ENCODE measurements at places on chromosomes 5 and 9.
A peak's percentile ranks its signal among the peaks of the same experiment; 100 is the strongest.

GRCh38 chr5:117856713-117857112 lies 1131.6 kb downstream of the DTWD2 start:
- DNase-seq: no peak

DNA sequence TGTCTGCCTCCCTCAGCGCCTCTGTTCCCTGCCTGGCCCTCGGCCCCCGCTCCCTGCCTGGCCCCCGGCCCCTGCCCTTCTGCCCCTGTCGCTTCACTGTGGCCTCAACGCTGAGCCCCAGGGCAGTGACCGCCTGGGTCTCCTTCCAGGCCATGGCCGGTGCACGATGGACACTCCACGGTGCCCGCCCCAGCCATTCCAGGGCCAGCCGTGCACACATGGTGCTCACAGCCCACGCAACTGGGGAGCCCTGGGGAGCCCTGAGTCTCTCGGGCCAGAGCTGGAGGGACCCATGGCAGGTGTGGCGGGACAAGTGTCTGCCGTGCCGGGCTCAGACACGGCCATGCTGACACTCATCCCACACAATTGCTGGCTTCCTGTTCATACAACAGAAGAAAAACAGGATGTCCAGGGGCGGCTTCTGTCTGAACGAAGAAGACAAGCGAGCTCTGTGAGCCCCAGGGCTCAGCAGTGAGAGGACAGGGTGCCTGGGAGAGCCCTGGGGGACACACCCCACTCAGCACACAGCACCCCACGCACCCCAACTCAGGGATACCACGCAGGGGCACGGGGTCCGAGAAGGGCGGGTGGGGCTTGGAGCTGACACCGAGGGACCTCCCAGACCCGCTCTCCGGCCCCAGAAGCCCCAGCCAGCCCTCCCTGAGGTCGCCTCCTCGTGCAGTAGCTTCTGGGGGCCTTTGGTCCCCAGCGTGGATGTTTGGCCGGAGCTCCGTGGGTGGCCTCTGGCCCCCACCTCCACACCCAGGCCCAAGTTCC lies 35.7 kb downstream of the EXD3 start:
- DNase-seq: peak; percentile 61

GRCh38 chr9:4315582-4316215 lies 15.8 kb upstream of the GLIS3 start:
- DNase-seq: peak; percentile 65

DNA sequence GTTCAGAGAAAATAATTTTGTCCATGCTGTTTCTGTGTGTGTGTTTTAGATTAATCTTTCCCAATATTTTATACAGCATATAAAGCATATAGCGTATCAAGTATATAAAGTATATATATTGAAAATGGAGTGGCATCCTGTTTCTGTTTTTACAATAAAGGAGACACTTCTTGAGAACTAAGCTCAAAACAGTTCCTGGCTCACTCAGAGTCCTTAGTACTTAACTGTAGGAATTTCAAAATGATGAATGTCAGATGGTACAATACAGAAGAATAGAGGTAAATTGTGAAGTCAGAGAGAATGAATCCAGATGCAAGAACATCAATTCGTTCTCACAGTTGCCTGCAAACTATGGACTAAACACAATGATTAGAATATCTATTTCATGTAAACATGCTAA lies 68.7 kb upstream of the TAS2R1 start:
- no peak for DNase-seq

DNA sequence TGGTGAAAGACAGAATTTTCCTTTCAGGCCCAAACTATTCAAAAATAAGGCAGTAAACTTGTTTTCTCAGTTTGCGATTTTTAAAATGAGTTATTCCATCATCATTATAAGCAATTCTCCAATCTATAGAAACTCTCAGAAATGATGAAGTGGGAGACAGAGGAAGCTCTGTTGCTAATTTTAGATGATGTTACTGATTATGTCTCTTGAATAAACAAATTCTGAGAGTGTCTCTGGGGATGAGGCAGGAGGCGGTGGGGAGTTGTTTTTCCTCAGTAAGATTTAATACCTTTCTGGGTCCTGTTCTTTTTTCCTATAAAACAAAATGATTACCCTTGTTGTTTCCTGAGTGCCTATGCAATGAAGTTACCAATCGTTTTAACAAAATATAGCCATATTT lies 43.9 kb upstream of the TEX48 start:
- no peak for DNase-seq

DNA sequence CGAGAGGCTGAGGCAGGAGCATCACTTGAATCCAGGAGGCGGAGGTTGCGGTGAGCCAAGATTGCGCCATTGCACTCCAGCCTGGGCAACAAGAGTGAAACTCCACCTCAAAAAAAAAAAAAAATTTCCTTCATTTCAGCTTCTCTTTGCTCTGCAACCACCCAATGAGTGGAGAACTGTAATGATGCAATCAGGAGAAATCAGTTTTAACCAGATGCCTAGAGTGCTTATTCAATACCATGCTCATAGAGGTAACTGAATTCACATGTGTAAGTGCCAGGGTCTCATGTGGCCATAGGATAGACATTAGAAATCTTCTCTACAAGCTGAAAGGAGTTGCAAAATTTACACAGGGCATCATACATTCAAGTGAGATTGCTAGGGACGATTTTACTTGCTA lies 70.6 kb downstream of the HMHB1 start:
- DNase-seq: no peak

DNA sequence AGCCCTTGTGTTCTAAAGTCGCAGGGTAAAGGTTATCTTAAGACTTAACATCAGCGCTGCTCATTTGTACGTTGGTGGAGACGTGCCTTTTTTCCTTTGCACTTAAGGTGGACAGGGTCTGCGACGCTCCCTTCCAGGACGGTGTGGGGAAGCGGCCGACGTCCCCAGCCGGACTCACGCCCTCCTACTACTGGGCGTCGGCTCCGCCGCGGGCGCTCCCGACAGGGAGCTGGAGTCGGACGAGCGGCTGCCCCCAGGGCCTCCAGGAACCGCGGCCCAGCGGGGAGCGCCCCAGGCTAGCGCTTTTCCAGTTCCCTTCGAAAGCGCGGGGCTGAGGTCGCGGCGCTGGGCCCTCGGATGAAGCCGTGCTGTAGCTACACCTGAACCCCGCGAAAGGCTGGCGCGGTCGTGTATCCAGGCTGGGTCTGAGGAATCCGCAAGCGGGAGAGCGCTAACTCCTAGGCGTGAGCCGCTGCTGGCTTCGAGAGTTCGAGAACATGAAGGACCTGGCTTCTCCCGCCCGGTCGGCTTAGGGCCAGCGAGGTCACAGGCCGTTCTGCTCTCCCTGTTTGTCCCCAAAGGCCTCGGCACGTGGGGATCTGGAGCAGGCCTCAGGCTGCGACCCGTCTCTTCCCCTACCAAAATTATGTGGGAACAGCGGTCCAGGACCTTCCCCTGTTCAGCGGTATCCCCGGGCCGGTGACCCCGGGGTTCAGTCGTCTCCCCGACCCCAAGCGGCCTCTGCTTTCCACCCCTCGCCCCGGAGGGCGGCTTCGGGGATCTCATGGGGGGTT lies 3.8 kb upstream of the DMRT3 start:
- no peak for DNase-seq

- DNase-seq: no peak
Observed at GRCh38 chr5:169242849-169243186, 58.1 kb downstream of the SLIT3 start.

GRCh38 chr5:16120579-16120978 lies 59.0 kb downstream of the MARCHF11 start:
- no peak for DNase-seq

DNA sequence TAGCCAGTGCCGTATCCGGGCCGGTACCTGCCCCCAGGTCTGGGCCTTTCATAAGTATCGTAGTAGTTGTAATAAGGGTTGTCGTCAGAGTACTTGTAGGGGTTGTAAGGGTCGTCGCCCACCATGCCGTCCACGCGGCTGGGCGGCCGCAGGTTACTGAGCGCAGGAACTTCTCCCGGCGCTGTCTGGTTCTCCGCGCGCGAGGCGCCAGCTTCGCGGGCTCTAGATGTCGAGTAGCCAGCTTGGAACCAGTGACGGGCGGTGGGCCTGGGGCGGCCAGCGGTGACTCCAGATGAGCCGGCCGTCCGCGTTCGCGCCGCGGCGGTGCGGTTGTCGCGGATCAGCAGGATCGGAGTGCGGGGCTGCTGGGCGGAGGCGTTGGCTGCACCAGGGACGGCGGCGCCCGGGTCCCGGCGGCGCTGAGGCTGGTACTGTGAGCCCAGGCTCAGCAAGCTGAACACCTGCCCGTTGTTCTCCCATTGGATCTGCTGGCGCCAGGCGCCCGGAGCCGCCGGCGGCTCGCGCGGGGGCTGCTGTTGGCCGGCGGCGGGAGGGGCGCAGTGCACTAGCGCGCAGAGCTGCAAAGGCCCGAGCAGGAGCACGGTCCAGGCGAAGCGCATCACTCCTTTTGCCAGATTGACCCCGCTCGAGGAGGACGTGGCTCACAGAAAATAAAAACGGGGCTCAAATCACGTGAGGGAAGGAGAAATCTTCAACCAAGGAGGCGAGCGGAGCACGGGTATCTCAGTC lies 518 bp downstream of the LOX start:
- no peak for DNase-seq

- no peak for DNase-seq
Observed at GRCh38 chr5:13107537-13107936, 837.0 kb downstream of the DNAH5 start.

- no peak for DNase-seq
Observed at GRCh38 chr9:5684101-5684500, 55.2 kb downstream of the RIC1 start.

GRCh38 chr5:147727200-147727599 lies 55.3 kb downstream of the JAKMIP2 start:
- DNase-seq: no peak

DNA sequence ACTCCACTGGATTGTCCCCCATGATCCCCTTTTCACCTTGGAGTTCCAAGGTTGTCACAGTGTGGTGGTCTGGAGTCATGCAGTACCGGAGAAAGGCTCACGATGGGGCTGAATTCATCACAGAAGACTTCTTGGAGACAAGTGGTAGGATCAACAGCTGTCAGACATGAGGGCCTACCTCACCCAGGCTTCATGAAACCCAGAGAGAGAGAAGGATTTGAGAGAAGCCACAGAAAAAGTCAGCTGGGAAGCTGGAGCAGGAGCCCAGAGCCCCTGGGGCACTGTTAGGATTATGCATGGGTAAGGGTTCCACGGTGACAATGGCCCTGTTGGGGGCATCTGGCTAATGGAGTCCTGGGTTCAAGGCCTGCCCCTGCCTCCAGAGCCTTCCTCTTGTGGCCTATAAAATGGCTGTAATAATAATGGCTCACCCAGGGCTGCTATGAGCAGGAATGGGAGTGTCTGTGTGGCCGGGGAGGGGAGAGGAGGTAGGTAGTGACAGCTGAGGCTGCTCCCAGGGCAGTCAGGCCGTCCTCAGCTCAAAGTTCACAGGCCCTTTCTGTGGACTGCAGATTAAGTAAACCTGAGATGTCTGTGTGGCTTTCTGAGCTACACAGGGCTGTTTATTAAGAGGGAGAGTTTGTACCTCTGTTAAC lies 910 bp downstream of the TRIM14 start:
- DNase-seq: peak; percentile 66

- DNase-seq: no peak
Observed at GRCh38 chr5:11719888-11720481, 184.3 kb downstream of the CTNND2 start.

GRCh38 chr5:80184235-80185023 lies 71.4 kb downstream of the SERINC5 start:
- no peak for DNase-seq

GRCh38 chr9:137749511-137749910 lies 128.1 kb upstream of the CACNA1B start:
- no peak for DNase-seq

DNA sequence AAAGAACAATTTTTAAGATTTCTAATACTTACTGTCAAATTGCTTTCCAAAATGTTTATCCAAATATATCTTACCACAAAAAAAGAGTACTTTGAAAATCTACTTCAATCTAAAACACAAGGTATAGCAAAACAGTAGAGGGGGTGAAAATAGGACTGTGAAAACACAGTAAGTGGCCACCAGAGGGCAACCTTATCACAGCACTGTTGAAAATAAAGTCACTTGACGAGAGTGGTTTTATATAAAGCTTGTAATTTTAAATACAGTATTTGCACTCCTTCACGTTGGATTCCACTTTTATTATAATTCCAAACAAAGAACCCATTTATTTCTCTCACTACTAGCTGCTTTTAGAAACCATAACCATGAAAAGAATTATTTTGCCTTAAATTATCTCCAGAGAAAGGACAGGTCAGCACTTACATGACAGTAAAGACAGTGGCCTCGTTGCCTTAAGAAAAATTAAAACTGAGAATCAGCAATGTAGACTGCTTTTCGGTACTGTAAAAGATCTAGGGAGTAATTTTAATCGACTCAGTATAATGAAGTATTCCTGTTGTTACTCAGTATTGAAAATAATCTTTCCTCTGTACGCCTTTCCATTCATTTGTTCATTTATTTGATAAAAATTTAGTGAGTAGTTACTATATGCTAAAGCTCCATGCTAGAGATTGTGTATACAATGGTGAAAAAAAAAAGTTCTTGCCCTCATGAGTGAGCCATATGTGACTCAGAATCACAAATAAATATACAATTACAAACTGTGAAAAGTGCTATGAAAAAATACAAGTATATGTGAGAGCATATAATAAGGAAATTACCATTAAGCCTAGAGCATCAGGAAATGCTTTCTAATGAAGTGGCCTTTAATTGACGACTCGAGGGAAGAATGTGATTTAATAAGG lies 40.0 kb upstream of the CDK5RAP2 start:
- DNase-seq: peak; percentile 60

DNA sequence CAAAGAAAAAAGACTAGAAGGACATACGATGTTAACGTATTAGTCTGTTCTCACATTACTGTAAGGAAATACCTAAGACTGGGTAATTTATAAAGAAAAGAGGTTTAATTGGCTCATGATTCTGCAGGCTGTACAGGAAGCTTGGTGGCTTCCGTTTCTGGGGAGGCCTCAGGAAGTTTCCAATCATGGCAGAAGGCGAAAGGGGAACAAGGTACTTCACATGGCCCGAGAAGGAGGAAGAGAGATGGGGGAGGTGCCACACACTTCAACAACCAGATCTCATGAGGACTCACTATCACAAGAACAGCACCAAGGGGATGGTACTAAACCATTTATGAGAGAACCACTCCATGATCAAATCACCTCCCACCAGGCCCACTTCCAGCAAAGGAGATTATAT lies 110.1 kb downstream of the CARTPT start:
- DNase-seq: no peak

- DNase-seq: no peak
Observed at GRCh38 chr5:56961746-56962145, 9.8 kb upstream of the MIER3 start.

GRCh38 chr9:14525856-14526255 lies 167.4 kb downstream of the ZDHHC21 start:
- no peak for DNase-seq

DNA sequence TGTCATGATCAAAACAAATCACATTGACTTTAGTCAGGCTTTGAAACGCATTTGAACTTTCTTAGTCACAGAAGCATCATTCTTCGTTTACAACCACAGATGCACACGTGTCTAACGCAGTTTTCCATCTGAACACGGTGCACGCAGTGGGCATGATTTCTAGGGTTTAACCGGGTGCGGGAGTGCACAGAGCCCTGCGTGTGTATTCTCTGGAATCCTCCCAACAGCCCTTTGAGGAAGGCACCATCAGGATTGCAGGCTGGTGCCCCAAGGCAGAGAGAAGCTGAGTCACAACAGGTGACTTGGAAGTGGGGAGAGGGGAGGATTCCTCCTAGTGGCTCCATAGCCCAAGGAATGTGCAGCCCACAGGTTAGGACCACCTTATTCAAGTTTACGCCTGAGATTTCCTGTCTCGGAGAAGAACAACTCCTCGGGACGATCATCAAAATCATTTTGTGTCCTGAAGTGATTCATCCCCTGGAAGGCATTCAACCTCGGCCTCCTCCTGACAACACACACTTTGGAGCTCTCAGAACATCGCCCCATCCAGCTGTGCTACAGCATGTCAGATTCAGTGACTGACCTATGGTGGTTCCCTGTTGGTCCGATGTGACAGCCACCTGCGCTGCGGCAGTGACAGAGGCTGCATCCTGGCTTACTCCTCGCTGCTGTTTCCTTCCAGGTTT lies 13.1 kb downstream of the ROPN1L start:
- DNase-seq: no peak
